ENCODE measurements at places on chromosomes 2 and 18. TPM values are rescaled to one million over a fixed set of nuclear protein-coding genes. Genes with fewer than 3 reads are reported as not detected.

GRCh38 chr2:29367986-29368658 lies 252.9 kb downstream of the CLIP4 start:
- H3K4me3 ChIP-seq = no peak overlapping the region
- H3K36me3 ChIP-seq = no peaks in the 10 kb centered on the region
- no peak overlapping the region for H3K27ac ChIP-seq
- H3K27me3 ChIP-seq = no peaks in the 10 kb centered on the region
- H3K4me1 ChIP-seq = no peaks in the 10 kb centered on the region
- DNase-seq = no peak

The PCBP1 gene
- total RNA-seq = 271 TPM

DNA sequence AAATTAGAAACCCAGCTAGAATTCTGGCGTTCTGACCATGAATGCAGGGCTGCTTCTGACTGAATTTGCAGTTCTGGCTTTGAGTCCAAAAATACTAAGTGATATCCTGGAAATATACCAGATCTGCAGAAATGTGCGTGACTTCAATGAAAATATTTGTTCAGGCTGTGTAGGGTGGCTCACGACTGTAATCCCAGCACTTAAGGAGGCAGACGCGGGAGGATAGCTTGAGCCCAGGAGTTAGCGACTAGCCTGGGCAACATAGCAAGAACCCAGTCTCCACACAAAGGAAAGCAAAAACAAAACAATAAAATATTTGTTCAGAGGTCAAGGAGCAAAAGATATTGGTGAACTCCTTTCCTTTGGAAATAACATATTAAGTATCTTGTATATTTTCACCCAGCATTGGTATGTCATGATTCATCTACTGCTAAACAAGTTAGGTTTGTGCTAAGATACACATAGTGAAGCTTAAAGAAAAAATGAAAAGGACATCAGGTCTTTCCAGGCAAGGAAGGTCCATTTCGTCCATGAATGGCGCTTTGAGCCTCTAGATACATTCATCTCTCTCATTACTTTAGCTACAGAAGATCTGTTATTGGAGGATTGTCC lies 239.2 kb downstream of the CMPK2 start:
- no peak for DNase-seq
- H3K4me1 ChIP-seq = no peaks in the 10 kb centered on the region
- no peak overlapping the region for H3K27ac ChIP-seq
- H3K4me3 ChIP-seq = no peak overlapping the region

The CDK15 gene
- not detected for total RNA-seq

The OTX1 gene
- not detected for total RNA-seq

The CASP8 gene
- total RNA-seq = 67.1 TPM

The CTAGE1 gene
- not detected for total RNA-seq

DNA sequence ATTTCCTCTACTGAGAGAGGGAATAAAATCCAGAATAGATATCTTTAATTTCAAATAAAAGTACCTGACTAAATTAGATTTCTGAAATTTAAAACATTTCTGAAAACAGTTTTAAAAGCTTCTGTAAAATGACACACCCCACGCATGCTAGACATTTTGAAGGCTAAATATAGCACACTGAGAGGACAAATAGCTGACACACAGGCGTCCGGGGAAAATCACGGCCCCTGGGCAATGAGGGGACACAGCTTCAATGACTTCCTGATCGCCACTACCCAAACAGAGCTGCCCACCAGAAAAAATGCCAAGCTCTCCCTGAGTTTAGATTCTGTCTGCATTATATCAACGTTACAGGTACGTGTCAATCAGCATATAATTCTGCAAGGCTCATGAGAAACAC lies 10.9 kb downstream of the TBC1D8 start:
- no peaks in the 10 kb centered on the region for H3K36me3 ChIP-seq
- H3K4me3 ChIP-seq = no peak overlapping the region
- H3K27me3 ChIP-seq = no peaks in the 10 kb centered on the region

- peaks cover 16% of the 10 kb centered on the region for H3K4me1 ChIP-seq
- H3K27me3 ChIP-seq = no peaks in the 10 kb centered on the region
- DNase-seq = peak; percentile 93
- no peaks in the 10 kb centered on the region for H3K36me3 ChIP-seq
Observed at GRCh38 chr2:25362434-25363145, 20.9 kb upstream of the DNMT3A start.

- H3K36me3 ChIP-seq = no peaks in the 10 kb centered on the region
- H3K27me3 ChIP-seq = peaks cover 3% of the 10 kb centered on the region
- no peak overlapping the region for H3K27ac ChIP-seq
- DNase-seq = no peak
- H3K4me3 ChIP-seq = no peak overlapping the region
Observed at GRCh38 chr2:242075168-242075567, 205.6 kb downstream of the RTP5 start.

DNA sequence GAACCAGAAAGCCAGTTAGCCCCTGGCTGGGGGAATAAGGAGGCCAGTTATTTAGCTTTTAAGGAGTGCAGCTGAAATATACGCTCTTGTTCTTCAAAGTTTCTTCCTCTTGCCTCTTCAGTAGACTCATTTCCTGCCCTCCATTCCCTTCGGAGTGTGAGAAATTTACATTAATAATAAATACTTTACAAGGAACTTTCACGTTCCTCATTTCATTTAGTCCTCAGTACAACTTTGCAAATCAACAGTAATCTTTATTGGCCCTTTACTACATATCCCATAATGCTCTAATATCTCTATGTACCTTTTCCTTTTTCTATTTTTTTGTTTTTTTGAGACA lies 15.6 kb downstream of the PLCD4 start:
- H3K4me3 ChIP-seq = no peak overlapping the region
- H3K27me3 ChIP-seq = no peaks in the 10 kb centered on the region
- H3K36me3 ChIP-seq = no peaks in the 10 kb centered on the region
- H3K27ac ChIP-seq = no peak overlapping the region

DNA sequence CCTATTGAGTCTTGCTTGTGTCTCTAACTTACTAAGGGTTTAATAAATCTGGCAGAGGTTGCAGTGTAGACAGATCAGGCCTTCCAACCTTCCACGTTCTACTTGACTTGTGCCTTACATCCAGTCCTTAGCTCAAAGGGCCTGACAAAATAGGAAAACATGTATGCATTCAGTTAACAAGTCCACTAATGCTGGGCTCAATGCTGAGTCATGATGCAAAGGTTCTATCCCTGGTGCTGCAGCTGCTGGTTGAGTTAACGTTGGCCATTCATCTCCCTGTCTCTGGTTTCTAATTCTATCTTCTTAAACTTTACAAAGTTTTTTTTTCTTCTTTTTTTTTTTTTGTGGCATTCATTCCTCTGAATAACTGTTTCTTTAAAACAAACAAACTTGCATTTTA lies 46.3 kb upstream of the ITGB6 start:
- H3K4me3 ChIP-seq = no peak overlapping the region
- no peak for DNase-seq
- H3K27ac ChIP-seq = no peak overlapping the region
- no peaks in the 10 kb centered on the region for H3K4me1 ChIP-seq
- no peaks in the 10 kb centered on the region for H3K36me3 ChIP-seq

DNA sequence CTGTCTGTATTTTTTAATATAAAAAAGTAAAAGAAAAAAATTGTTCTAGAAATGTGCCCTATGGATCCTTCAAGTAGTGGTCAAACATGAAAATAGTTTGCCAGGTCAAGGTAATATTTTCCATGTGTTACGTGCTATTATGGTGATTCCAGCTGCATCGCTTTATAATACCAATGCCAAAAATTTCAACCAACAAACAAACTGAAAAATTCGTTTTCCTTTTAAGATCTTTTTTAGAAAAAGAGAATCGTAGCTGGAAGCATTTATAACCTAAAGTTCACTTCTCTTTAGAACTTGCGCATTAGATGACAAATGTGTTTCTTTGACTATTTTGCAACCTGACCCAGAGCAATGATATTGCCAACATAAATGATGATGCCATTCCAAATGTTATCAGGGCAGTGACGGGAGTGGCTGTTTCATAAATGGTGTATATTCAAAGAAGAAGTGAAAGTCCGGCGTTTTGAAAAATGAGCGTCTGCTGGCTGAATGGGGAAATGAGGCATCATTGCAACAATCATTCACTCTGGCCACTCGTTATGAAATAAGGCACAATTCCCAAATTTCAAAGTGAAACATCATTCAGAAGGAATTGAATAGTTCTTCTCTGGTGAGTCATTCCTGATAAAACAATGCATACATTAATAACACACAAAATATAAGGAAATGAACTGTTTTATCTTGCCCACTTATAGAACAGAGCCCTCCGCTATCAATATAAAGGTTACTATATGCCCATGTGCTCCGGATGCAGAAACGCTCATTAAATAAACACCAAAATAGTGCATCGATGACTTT lies 297.4 kb downstream of the TGIF1 start:
- no peak overlapping the region for H3K4me3 ChIP-seq
- no peaks in the 10 kb centered on the region for H3K4me1 ChIP-seq
- DNase-seq = no peak
- peak overlapping the region; percentile 60 for H3K27ac ChIP-seq
- H3K36me3 ChIP-seq = no peaks in the 10 kb centered on the region
- no peaks in the 10 kb centered on the region for H3K27me3 ChIP-seq

The RPRM gene
- 1.7 TPM for total RNA-seq

The STARD6 gene
- total RNA-seq = not detected

- H3K27me3 ChIP-seq = no peaks in the 10 kb centered on the region
- no peak overlapping the region for H3K27ac ChIP-seq
- H3K4me1 ChIP-seq = no peaks in the 10 kb centered on the region
- no peaks in the 10 kb centered on the region for H3K36me3 ChIP-seq
- no peak for DNase-seq
Observed at GRCh38 chr18:21672521-21673267, 31.9 kb downstream of the ABHD3 start.

- no peak overlapping the region for H3K4me3 ChIP-seq
- H3K36me3 ChIP-seq = no peaks in the 10 kb centered on the region
- H3K4me1 ChIP-seq = no peaks in the 10 kb centered on the region
- no peak for DNase-seq
Observed at GRCh38 chr2:160200921-160201320, 849 bp upstream of the ITGB6 start.

The CACNB4 gene
- 5.1 TPM for total RNA-seq

GRCh38 chr2:230693411-230693810 lies 19.2 kb upstream of the CAB39 start:
- H3K4me3 ChIP-seq = no peak overlapping the region
- DNase-seq = no peak
- no peaks in the 10 kb centered on the region for H3K4me1 ChIP-seq
- no peaks in the 10 kb centered on the region for H3K36me3 ChIP-seq
- no peaks in the 10 kb centered on the region for H3K27me3 ChIP-seq

The COLEC11 gene
- total RNA-seq = 2.1 TPM

DNA sequence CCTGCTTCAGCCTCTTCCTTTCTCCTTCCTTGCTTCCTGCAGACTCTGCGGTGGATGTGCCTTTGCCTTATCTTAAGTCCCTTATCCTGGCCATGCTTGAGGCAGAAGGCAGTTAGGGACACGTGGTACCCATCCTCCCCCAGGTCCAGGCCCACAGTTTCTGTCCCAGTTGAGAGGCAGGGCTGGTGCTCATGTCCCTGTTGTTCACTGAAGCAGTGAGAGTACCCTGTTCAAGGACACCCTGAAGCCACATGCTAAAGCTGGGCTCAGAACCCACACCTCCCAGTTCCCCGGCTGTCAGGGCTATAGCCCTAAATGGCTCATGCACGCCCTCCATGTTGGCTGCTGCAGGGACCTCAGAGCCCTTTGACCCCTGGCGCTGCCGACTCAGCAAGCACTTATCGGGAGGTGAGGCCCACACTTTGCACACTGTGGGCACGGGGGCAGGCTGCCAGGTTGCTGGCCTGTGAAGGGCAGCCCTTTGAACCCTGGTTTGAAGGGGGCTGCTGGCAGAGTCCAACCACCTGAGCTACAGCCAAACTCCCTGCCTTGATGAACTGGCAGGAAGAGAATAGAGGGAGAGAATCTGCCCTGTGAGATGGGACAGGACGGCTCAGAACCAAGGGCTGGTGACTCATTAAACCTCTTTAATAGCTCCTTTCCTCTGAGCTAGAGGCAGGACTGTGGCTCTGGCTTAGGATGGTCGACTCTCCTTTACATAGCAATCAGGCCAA lies 6.3 kb downstream of the KHK start:
- H3K36me3 ChIP-seq = no peaks in the 10 kb centered on the region
- no peaks in the 10 kb centered on the region for H3K27me3 ChIP-seq
- no peak for DNase-seq
- peaks cover 21% of the 10 kb centered on the region for H3K4me1 ChIP-seq

- DNase-seq = no peak
- no peaks in the 10 kb centered on the region for H3K27me3 ChIP-seq
- no peak overlapping the region for H3K4me3 ChIP-seq
- no peak overlapping the region for H3K27ac ChIP-seq
- no peaks in the 10 kb centered on the region for H3K36me3 ChIP-seq
Observed at GRCh38 chr2:85953476-85953875, 64.7 kb upstream of the ST3GAL5 start.

DNA sequence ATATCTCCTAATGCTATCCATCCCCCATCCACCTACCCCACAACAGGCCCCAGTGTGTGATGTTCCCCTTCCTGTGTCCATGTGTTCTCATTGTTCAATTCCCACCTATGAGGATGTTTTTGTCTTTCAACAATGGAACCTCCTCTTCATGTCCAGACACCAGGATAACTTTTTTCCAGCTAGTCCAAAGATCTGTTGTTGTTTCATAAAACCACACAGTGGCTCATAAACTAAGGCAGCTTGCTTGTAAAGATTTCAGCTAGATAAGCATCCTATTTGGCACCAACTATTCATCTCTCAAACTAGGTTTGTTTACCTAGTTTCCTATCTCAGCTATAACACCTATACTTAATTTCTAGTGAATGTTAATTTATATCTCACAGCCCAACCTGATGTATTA lies 937.7 kb downstream of the TRIB2 start:
- no peaks in the 10 kb centered on the region for H3K27me3 ChIP-seq
- DNase-seq = no peak
- H3K4me3 ChIP-seq = no peak overlapping the region
- H3K36me3 ChIP-seq = no peaks in the 10 kb centered on the region
- no peak overlapping the region for H3K27ac ChIP-seq

GRCh38 chr2:158806941-158807340 lies 11.8 kb downstream of the DAPL1 start:
- H3K4me3 ChIP-seq = no peak overlapping the region
- DNase-seq = no peak
- no peaks in the 10 kb centered on the region for H3K36me3 ChIP-seq

The NEURL3 gene
- total RNA-seq = 0.37 TPM

- no peak for DNase-seq
- H3K4me1 ChIP-seq = no peaks in the 10 kb centered on the region
- H3K4me3 ChIP-seq = no peak overlapping the region
- no peaks in the 10 kb centered on the region for H3K27me3 ChIP-seq
- H3K36me3 ChIP-seq = no peaks in the 10 kb centered on the region
Observed at GRCh38 chr2:49261781-49262180, 107.5 kb upstream of the FSHR start.

Measured in spleen (tissue), 13 donors.